Stimulated activated CD8-positive, alpha-beta memory T cell treated with anti-CD3 and anti-CD28 coated beads, Interleukin-2, amount 100 ng/mL, for 1 hour (primary cell): ENCODE measurements at places on chromosomes 16 and 17.

DNA sequence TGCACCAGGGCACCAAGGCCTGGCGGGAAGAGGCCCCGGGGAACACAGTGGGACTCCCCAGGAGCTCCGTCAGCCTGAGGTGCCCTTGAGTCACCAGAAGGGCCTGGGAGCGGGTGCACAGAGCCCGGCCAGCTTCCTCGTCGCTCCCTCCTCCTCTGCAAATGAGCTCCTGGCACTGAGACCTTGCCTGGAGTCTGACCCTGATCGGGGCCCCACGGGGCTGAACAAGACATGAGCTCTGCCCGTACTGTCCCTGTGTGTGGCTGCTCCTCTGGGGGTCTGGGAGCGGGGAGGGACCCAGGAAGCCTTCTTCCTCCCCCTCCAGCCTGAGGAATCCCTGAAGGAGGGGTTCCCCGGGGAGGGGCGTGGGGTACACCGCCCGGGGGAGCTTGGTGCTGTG is 36.4 kb upstream of the SSTR5 start:
- no peak for DNase-seq

- DNase-seq = peak; percentile 21
Measured at GRCh38 chr17:42403150-42403549, 14.9 kb upstream of the STAT3 start.

- DNase-seq = no peak
Measured at GRCh38 chr17:74276541-74277009, 2.5 kb downstream of the DNAI2 start.

DNA sequence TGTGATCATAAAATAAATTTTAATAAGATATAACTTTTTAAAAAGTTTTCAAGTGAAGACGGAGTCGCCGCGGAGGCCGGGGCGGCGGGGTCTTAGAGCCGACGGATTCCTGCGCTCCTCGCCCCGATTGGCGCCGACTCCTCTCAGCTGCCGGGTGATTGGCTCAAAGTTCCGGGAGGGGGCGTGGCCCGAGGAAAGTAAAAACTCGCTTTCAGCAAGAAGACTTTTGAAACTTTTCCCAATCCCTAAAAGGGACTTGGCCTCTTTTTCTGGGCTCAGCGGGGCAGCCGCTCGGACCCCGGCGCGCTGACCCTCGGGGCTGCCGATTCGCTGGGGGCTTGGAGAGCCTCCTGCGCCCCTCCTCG is at the start of gene FOXC2:
Gene FOXC2, plus strand, starts transcription at position 229 of the 365 bp plus-strand sequence. CDS start 507 bp downstream, outside the sequence.
- no peak for DNase-seq

DNA sequence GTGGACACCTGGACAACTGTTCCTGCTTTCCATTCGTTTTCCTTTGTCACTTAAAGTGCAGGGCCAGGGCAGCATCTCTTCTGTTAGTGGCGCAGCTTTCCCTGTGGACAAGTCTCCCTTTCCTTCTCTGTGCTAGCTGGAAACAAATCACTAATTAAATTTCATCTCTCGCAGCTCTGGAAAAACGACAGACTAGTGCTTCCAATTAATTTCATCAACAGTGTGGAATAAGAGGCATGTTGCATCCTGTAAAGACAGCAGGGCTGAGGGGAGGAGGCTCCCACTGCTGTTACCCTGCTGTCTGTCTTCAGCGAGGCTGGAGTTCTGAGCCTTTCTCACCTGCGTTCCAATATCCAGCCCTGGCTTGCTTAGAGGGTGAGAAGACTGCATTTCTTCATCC is 352.1 kb upstream of the HSBP1 start:
- no peak for DNase-seq

GRCh38 chr16:851209-851810 is 50.8 kb upstream of the GNG13 start:
- no peak for DNase-seq

GRCh38 chr17:8728971-8729370 is 15.7 kb downstream of the CCDC42 start:
- DNase-seq = no peak

- DNase-seq = no peak
Measured at GRCh38 chr17:60908324-60908723, 230.7 kb downstream of the BCAS3 start.

- no peak for DNase-seq
Measured at GRCh38 chr17:47714773-47715396, 18.2 kb upstream of the TBX21 start.

- no peak for DNase-seq
Measured at GRCh38 chr17:33381201-33381600, 88.1 kb upstream of the ASIC2 start.

DNA sequence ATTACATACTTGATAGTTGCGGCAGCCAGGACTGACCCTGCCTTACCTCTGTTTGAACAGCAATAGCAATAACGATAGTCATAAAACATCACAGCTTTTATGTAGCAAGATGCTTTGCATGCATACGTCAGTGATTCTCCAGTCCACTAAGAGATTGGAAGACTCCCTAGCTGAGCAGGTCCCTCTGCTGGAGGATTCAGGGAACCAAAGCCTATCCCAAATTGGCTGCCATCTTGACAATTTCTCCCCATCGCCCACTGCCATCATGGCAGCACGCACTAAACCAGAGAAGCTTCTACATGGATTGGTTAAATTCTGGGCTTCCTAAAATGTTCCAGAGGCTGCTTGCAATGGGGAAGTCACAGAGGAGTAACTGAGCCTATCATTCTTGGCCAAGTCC is 360.6 kb upstream of the XYLT1 start:
- no peak for DNase-seq

- DNase-seq = no peak
Measured at GRCh38 chr16:31215287-31216162, 1.4 kb downstream of the PYDC1 start.

GRCh38 chr17:1122533-1123392 is 57.0 kb downstream of the ABR start:
- DNase-seq = peak; percentile 64

- no peak for DNase-seq
Measured at GRCh38 chr17:3008336-3009288, 54.8 kb downstream of the OR1D5 start.

DNA sequence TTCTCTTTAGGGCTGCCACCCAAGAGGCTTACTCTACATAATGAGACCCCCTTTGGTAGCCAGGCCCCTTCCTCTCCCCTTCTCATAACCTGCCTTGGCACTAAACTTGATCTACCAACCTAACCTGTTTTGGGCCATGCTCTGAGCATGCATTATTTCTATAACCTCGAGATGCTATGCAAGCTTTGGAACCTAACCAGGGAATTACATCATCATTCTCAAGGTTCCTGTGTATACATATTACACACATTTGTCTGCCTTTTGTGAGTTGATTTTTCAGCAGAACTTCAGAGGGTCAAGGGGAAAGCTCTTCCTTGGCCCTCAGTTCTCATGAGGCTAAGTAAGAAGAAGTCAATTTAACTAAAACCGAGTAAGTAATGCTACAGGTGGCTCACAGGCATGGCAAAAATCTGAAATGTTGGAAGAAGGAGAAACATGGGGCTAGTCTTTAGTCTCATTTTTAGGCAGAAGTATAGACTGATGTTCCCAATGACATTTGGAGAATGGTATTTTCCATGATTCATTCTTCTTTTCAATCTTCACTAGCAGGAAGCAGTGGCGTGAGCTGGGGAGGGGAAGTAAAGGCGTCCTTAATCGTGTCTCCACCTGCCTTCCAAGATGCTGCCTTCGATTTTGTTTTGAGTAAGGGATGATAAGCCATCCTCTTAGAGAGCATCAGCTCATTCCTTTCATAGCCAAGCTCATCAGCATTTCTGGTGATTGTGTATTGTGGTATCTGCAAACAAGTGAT is 308.4 kb downstream of the ABCC12 start:
- DNase-seq = no peak

- no peak for DNase-seq
Measured at GRCh38 chr17:21375162-21375560, 996 bp upstream of the KCNJ12 start.

DNA sequence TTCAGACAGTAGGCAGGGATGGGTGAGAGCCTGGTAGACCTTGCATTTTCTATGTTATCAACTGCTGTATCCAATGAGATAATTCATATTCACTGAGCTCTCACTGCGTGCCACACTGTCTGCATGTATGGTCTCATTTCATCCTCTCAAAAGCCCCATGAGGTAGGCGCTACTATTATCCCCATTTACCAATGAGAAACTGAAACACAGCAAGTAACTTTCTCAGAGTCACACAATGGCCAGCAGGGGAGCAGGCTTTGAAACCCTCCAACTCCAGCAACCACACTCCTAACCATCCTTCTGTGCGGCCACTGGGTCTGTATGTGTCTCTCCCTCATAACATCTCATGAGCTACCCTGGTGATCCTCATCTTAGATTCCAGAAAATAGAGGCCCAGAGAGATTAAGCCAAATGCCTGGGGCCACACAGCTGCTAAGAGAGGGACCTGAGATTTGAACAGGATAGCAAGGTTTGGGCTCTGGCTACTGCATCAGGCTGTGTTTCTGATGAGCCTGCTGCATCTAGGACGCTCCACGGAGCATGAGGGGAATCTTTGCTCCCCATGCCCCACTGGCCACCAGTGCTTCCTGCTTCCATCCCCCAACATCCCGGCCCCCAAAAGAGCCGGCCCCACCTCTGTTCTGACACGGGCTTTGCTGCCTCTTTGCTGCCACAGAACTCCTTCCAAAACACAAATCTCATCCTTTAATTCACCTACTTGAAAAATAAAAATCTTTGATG is 3.2 kb downstream of the CCR7 start:
- no peak for DNase-seq

- DNase-seq = no peak
Measured at GRCh38 chr16:86508947-86509758, 1.2 kb upstream of the FOXF1 start.

GRCh38 chr17:82786427-82786826 is 34.6 kb downstream of the TBCD start:
- DNase-seq = no peak

DNA sequence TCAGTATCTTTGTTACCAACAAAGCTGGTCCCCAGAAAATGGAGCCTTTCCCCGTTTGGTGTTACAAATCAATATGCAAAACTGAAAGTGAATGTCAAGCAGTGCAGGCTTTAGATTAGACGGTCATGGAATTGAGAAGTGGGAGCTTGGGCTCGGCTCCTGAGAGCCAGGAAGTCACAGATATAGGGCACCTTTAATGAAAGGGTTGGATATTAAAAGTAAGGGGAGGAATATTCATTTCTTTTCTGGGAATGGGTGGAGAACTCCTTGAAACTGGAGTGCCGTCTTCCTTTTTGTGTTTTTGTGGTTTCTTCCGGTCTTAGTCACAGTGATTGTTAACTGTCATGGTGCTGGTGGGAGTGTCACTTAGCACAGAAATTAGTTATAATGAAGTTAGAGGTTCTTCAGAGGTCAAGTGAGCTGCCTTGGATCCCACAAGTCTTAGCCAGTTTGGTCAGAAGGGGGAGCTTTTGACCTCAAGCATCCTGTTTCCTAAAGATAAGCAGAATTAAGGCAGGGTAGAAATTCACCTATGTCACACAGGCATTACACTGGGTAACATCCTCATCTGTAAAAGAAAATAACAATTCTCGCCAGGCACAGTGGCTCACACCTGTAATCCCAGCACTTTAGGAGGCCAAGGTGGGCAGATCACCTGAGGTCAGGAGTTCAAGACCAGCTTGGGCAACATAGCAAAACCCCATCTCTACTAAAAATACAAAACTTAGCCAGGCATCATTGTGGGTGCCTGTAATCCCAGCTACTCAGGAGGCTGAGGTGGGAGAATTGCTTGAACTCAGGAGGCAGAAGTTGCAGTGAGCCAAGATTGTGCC is 9.6 kb upstream of the EIF1 start:
- DNase-seq = no peak

- DNase-seq = no peak
Measured at GRCh38 chr17:73390851-73391250, 79.0 kb upstream of the CDC42EP4 start.

DNA sequence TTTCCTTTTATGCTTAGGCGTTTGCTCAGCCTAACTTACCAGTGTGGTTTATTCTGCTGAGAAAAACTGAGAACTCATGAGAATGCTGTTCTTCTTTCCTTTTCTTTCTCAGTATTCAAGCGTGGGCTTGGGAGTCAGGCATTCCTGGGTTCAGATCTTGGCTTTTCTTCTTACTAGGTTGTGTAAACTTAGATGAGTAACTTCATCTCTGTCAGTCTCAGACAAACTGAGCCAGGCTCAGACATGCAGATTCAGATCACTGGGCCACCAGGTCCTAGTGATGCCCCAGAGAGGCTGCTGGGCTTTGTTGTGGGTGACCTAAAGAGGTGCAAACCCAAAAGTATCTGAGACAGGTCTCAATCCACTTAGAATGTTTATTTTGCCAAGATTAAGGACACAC is 95.8 kb upstream of the MPHOSPH6 start:
- no peak for DNase-seq

DNA sequence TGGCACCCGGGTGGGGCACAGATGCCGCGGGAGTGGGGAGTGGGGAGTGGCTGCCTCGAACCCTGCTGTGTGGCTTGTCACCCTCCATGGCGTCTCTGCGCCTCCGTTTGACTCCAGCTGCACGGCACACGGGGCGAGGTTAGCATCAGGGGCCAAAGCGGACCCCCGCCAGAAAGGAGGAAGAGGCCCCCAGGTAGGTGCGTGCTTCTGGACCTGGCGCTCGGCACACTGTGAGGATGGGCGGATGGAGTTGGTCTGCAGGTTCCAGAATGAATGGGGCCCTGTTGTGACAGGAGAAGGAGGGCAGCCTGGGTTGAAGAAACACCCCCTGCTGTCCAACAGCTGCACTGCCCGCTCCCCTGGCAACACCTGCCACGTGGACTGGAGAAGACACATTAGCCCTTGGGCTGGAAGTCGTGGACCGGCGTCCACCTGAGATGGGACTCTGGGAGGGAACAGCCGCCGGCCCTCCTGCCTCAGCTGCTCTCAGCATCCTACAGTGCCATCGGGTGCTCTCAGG is 9.4 kb upstream of the FASN start:
- DNase-seq = no peak

- DNase-seq = no peak
Measured at GRCh38 chr17:36935671-36936454, 1.4 kb upstream of the LHX1 start.

DNA sequence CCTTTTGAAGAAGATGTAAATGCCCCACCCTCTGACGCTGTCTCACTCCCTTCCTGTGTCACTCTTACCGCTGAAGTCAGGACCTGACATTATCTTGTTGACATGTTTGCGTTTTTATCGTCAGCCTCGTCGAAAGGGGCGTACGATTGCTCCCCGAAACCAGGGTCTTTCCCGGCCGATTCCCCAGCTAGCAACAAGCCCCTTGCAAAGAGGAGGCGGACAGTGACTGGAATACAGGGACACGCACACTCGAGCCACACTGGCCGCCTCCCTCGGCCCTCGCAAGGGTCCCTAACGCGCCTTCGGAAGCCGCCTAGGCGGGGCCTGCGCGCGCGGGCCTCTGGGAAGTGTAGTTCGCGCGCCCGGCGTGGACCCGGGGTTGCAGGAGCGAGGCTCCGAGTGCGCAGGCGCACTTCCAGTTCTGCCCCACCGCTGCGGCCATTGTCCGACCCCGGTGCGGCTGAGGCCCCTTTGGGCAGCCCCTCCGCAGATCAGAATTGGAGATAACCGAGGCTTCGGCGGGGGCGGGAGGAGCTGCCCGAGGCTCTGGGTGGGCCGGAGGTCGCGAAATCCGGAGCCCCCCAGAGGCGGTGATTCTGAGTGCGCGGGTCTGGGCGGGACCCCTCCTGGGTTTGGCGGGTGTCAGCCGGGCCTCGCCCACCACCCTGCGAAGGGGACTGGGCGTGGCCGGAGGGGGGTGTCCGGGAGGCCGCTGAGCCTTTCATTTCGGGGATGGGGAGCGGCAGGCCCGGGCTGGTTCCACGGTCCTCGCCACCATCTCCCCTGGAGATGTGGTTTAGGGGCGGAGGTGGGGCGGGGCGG is at the start of gene ZFP90:
Gene ZFP90, plus strand, starts transcription at position 412 of the 822 bp plus-strand sequence. CDS start 502 bp downstream, outside the sequence.
- peak; percentile 65 for DNase-seq
